ENCODE measurements at places on chromosomes 11 and 22.

DNA sequence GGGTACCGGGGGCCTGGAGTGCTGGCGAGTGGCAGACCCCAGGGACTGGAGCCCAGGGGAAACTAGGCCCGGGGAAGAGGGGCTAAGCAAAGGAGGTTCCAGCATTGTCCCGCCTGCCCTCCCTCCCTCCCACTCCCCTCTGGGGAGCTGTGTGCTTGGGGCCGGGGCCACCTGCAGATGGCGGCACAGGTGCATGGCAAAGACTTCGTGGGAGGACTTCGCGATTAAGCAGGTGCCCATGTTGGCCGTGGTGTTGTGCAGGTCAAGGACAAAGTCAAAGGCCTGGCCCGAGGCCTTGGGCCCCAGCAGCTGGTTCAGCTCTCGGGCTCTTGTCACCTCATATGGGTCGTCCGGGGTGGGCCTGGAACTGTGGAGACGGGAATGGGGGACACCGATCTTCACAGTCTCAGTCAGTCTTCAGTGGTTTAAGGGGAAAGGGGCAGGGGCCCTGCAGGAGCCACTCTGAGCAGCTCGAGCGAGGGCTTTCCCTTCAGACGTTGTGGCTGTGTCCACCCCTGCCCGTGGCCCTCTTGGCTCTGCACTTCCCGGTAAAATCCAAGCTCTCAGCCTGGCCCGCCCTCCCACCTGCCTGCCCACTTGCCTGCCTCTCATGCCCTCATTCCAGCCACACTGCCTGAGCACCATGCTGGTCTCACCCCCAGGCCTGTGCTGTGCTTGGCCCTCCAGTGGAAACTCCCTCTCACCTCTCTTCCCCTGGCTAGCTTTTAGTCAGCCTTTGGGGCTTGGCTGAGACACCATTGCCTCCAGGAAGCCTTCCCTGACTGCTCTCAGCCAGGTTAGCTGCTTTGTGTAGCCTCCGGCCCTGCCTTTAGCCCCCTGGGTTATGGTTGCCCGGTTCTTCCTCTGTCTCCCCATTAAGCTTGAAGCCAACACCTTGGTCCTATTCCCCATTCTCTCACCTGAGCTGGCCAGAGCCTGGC lies 4.7 kb downstream of the ACY3 start:
- DNase-seq, result no peak

DNA sequence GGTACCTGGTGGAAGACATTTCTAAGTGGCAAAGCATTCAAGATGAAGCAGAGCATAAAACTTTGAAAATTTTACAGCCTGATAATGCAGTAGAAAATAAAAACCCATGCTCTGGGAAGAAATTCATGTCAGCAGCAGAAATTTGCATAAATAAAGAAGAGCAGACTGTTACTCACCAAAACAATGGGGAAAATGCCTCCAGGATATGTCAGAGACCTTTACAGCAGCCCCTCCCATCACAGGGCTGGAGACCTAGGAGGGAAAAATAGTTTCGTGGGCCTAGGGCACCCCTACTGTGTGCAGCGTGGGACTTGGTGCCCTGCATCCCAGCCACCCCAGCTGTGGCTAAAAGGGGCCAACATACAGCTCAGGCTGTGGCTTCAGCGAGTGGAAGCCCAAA lies 5.4 kb upstream of the DKK3 start:
- no peak for DNase-seq

DNA sequence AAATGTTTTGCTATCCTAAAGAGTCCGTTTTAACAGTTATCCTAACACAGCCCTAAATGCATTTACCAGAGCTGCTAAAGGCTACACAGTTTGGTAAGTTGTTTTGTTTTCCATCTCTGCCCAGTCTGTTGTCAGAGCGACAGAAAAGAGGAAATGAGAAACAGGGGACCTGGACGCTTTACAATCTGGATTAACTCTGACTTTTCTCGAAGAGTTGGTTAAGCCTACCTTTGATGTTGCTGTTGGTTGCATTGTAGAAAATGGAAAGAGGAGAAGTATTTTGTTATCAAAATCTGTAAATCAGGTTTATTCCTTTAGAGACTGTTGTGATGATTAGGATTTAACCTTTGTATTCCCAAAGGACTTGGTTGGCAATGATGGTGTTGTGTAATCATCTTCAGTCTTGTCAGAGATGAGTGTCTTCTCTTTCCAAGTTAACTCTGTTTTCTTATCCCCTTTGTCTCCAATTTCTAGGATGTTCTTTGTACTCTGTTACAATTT lies 481 bp downstream of the ANGPTL5 start:
- no peak for DNase-seq

DNA sequence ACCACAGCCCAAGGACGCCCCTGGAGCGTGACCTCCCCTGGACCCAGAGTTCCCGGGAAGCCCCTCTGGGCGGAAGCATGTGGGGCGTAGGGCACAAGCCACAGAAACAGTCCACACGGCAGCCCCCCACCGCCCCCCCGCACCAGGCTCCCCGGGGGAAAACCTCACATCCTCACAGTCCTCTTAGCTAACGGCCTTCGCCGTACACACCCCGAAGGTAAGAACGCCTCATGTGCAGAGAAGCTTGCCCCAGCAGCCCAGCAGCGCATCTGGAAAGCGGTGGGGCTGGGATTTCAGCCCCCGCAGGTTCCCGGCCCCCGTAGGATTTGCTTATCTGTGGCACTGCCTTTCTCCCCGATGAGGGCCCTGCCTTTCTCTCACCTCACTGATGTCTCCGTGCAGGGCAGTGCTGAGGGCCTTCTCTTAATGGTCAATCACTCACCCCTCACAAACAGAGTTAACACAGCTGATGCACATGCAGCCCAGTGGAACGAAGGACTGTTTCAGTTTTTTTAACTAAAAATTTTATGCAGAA lies 309.2 kb downstream of the BRD1 start:
- DNase-seq, result no peak

- DNase-seq, result no peak
Observed at GRCh38 chr11:117604336-117604995, 192.6 kb downstream of the DSCAML1 start.

- no peak for DNase-seq
Observed at GRCh38 chr22:31917227-31917921, 27.0 kb upstream of the YWHAH start.

DNA sequence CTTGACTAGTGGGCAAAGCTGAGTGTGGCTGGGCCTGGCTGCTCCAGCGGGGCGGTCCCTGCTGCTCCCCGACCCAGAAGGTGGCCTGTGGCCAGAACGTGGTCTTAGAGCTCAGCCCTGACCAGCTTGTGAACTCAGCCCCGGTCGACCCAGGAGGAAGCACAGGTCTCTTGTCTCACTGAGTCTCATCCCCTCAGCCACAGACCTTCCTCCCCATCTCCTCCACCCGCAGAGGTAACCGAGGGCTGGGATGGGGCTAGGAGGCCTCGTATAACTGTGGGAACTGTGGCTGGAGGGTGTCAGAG lies 546.2 kb upstream of the B3GAT1 start:
- DNase-seq, result no peak

- DNase-seq, result no peak
Observed at GRCh38 chr11:69919659-69920344, 100.6 kb upstream of the FGF3 start.

- peak; percentile 55 for DNase-seq
Observed at GRCh38 chr22:38051900-38052862, 5.0 kb upstream of the PICK1 start.

GRCh38 chr11:102603576-102603975 lies 21.6 kb downstream of the MMP20 start:
- DNase-seq, result no peak

DNA sequence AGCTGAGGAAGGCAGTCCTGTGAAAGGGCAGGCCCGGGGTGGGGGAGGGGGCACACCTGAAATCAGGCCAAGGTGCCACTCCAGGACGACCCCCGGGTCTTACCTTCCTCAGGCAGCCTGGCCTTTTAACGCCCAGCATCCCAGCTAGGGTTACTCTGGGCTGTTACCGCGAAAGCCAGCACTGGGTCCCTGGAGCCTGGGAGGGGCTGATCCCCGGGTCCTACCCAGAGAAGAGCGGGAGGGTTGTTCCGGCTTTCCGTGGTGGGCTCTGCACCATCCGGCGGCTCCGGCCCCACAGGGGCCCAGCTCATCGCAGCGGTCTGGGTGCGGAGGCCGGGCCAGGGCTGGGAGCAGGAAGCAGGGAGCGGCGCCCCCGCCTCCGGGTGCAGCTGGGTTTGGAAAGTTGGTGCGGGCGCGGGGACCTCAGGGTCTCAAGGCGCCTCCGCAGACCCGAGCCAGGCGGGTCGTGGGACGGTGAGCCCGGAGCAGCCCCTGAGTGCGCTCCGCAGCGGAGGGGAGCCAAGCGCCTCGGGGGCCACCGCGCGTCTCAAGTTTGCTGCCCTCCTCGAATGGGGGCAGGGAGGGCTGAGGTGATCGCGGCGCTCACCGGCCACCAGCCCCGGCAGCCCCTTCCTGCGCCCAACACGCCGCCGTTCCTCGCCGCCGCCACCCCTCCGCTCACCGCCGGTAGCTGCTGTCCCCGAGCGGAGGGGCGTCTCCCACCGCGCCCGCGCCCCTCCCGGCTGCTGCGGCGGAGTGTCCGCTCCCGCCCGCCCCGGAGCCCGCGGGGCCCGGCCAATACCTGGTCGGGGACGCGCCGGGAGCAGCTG lies 831 bp downstream of the CHST1 start:
- no peak for DNase-seq

- DNase-seq, result no peak
Observed at GRCh38 chr11:102589047-102589459, 36.1 kb downstream of the MMP20 start.

DNA sequence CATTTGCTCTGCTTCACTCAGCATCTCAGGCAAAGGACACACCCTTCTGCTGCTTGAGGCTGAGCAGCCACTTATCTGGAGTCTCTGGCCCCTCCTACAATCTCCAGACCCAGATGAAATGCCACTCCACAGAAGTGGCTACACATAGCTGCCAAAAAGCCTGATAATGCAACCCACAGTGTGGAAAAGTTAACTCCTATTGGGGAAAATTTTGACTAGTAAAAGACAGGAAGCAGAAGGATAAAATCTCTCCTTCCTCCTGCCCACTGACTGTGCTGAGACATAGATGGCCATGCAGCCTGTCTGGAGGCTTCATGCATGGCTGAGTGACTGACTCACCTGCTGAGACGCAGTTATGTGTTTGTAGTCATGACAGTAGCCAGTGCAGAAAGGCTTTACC lies 92.3 kb upstream of the TEAD1 start:
- DNase-seq, result no peak

DNA sequence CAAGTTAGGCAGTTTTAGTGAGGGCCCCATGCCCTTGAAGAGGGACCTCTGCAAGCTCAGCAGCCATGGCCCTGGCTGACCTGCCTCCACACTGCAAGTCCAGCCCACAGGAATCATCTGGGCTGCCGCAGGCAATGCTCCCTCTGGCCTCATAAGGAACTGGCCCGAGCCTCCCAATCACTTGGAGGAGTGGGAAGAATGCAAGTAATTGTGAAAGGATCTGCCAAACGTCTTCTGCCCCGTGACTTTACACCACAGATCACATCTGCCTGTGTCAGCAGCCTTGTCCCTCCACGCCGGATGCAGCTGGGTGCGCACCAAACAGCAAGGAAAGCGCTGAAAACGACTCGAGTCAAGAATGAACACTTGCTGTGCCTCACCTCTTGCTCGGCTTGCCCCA lies 23.8 kb downstream of the OPCML start:
- no peak for DNase-seq

- no peak for DNase-seq
Observed at GRCh38 chr11:88266157-88266556, 71.4 kb downstream of the CTSC start.

GRCh38 chr11:58592760-58593472 lies 14.1 kb downstream of the ZFP91 start:
- DNase-seq, result no peak

- DNase-seq, result no peak
Observed at GRCh38 chr11:134155946-134156865, 67.6 kb downstream of the NCAPD3 start.

DNA sequence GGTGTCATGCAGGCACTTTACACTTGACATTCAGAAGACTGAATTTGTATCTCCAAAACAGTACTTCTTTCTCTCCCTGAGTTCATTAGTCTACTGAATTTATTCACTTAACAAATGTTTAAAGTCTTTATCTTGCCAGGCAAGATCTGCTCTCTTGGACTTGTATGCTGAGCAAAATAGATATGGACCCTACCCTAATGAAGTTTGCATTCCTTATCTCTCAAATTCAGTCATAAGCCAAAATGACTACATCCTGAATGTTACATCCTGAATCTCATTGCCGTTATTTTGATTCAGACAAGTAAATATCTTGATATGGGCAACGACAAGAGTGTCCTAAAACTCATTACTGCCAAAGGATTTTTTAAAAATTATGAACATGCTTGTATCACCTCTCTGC lies 29.7 kb downstream of the FAR1 start:
- no peak for DNase-seq

DNA sequence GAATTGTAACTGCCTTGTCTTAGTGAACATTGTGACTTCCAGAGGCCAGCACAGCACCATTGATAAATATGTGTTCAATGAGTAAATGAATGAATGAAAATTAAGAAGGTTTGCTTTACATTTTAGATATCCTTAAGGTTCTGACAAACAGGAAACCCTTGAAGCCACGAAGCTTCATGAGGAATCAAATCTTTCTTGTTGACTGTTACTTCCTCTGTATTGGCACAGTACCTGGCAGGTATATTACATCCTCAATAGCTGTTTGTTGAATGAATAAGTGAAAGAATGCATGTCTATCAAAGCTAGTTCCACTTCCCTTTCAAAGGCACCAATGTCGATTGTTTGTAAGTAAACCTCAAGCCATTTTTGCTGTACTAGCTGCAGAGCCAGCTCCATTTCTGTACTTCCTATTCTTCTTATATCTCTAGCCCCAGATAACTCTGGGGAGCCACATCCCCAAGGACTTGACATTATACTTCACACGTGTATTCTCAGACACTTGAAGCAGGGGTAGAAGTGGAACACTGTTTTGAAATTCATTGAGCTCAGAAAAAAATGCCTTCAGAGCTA lies 140.3 kb upstream of the RAG2 start:
- DNase-seq, result no peak

- no peak for DNase-seq
Observed at GRCh38 chr22:41217553-41218157, 12.5 kb downstream of the L3MBTL2 start.

- no peak for DNase-seq
Observed at GRCh38 chr11:124887667-124888013, 10.0 kb downstream of the ROBO4 start.

- DNase-seq, result no peak
Observed at GRCh38 chr11:128415539-128415938, 171.8 kb downstream of the ETS1 start.

Data from effector memory CD4-positive, alpha-beta T cell (primary cell).